Stimulated activated CD4-positive, alpha-beta T cell treated with anti-CD3 and anti-CD28 coated beads, Interleukin-2, amount 100 ng/mL, for 48 hours (primary cell): ENCODE measurements at places on chromosomes 11 and 22.

- no peak for DNase-seq
Observed at GRCh38 chr11:32439501-32440210, 4.3 kb upstream of the WT1 start.

- no peak for DNase-seq
Observed at GRCh38 chr11:72127923-72128322, 7.6 kb upstream of the FOLR3 start.

GRCh38 chr22:46614025-46614931, 5.9 kb upstream of the GRAMD4 start:
- DNase-seq = peak; percentile 42

DNA sequence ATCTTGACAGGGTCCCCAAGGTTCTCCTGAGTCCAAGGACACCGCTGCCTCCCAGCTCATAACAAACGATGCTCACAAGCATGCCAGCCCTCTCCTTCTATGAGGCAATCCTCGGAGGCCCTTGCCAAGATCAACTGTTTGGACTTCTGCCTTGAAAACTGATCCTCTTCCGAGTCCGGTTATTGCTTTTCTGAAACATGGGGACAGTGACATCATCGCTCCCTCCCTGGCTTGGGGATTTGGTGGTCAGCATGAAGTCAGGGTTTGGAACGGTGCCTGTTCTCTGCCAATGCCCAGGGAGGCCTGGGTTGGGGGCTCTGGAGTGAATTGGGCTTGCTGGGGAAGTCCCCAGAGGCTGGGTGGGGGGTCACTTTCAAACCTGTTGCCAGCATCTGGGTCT, 149.3 kb downstream of the FBXO7 start:
- no peak for DNase-seq

- DNase-seq = no peak
Observed at GRCh38 chr11:8705146-8705545, 22.6 kb downstream of the RPL27A start.

DNA sequence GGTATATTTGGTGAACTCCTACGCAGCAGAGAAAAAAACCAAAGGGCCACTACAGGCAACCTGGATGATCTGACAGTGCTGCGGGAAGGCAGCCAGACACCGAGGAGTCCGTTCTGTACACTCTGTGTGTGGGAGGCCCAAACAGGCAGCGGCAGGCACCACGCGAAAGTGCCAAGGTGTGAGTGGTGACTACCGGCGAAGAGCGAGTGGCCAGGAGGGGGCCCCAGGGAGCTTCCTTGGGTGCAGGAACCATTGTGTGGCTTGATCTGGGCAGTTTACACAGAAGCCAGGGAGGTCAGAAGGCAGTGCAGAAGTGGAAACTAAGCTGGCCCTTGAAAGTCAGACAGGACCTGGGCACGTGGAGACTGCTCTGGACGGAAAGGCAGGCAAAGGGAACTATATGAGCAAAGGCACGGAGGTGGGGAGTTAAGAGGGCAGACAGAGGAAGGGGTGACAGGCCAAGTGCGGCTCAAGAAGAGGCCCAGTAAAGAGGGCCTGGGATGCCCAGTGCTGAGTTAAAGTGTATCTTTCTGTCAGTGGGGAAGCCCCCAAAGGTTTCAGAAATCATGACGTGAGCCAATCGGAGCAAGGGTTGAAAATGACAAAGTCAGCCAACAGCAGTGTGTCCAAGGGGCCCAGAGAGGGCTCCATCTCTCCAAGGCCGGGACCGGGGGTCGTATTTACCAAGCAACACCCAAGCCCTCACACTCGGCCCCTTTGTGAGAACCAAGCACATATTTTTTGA, 10.6 kb downstream of the TMEM184B start:
- peak; percentile 38 for DNase-seq

- DNase-seq = no peak
Observed at GRCh38 chr22:31625661-31626426, 36.2 kb downstream of the PISD start.

DNA sequence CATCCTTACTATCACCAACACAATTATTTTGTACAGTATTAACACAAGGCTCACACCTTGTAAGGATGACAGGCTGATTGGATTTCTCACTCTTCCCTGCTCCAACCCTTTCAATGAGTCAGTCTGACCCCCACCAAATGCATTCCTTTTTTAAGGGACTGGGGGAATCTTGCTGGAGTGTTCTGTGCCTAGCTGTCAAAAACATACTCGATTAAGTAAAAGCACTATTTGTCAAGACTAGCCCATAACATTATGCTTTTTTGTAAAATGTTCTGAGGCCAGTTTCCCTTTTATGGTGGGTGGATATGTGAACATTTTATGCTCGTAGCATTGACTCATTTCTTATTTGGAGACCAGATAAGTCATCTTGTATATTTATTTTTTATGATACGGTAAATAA, 87.2 kb downstream of the PDHX start:
- no peak for DNase-seq

DNA sequence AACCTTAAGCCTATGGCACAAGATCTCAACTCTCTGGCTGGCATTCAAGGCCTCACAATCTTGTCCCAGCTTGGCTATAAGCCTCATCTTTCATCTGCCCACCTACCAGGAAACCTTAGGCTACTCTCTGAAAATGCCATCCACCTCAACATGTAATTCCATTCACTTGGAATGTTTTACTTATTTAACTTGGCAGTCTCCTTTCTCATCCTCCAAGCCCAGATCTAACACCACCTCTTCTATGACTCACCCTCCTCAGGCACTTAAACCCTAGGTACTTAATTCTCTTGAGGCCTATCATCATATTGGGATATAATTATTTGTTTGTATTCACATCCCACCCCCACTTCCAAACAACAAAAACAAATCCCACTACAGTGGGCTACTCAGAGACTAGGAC, 15.0 kb downstream of the POGLUT3 start:
- DNase-seq = no peak

- DNase-seq = peak; percentile 75
Observed at GRCh38 chr11:65720211-65720934, at the start of gene RNASEH2C. TSS of gene RNASEH2C (minus strand) at chr11:65720798. CDS start at chr11:65720758, 40 bp downstream.

DNA sequence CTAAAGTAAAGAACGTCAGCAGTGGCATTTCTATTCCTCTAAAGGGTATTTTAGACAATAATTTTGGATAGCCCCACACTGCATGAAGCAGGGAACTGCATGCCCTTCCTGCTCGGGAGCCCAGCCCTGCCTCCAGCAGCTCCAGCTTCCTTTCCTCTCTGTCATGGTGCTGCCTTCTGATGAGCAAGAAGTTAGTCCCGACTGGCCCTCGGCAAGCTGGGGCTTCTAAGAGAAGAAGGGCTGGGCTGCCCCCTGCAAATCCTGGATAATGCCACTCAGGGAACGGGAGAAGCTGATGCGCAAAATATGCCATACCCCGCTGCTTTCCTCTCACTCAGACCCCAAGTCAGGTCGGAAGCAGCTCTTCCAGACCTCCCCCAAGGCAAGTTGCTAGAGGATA, 296.4 kb downstream of the ETS1 start:
- DNase-seq = no peak
